A549 treated with AZD2906 at 1 μM for 4 hours (cell line): ENCODE measurements at places on chromosomes 7 and 10. TPM values are rescaled to one million over a fixed set of nuclear protein-coding genes. Genes with fewer than 3 reads are reported as not detected.

COL13A1 gene
- 0.17 to 0.32 TPM (median 0.29 TPM) in 5 replicates for total RNA-seq

CLDN3 gene
- 1.4 to 4.4 TPM (median 3.6 TPM) in 5 replicates for total RNA-seq

ANLN gene
- total RNA-seq: 55.7 to 91.1 TPM (median 63.6 TPM) in 5 replicates

NPTX2 gene
- total RNA-seq: 0.12 to 0.28 TPM (median 0.20 TPM) in 5 replicates

NACAD gene
- total RNA-seq: 0.20 to 0.50 TPM (median 0.32 TPM) in 5 replicates

LIPM gene
- not detected in 5 replicates for total RNA-seq

SYNPO2L gene
- 0.01 to 0.03 TPM (median 0.02 TPM) in 4 of 5 replicates, not detected in the other for total RNA-seq

ZNF518A gene
- total RNA-seq: 6.0 to 8.0 TPM (median 6.9 TPM) in 5 replicates

FKBP6 gene
- total RNA-seq: not detected in 5 replicates

UPK3BL1 gene
- total RNA-seq: 7.7 to 15.5 TPM (median 12.6 TPM) in 5 replicates
